ENCODE measurements at places on chromosomes 12 and 14.

DNA sequence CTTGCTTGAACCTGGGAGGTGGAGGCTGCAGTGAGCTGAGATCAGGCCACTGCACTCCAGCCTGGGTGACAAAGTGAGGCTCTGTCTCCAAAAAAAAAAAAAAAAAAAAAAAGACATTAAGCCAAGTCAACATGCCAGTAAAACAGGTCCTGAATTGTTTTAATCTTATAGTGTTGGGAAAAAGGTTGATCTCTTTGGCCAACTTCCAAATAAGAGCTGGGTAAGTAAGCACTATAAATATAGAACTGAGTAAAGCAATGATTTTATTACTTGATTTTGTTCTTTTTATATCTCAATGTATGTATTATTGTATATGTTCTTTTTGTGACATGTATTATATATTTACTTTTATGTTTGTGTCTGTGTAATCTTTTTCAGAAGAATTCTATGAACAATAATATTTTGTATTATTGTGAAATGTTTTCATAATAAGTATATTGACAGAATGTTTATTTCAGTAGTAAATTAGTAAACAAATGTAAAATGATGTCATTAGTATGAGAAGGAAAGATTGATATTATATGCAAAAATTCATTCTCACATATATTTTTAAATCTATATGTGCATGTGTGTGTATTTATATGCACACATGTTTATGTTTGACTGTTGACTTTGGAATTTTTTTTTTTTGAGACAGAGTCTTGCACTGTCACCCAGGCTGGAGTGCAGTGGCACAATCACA is 9.6 kb upstream of the AKAP6 start:
- DNase-seq = no peak

GRCh38 chr14:50734950-50735695 is 67.0 kb upstream of the SAV1 start:
- no peak for DNase-seq

- DNase-seq = no peak
These were observed 579 bp upstream of the CLMN start for GRCh38 chr14:95320078-95320895.

GRCh38 chr14:103721334-103722120 is 5.9 kb downstream of the ZFYVE21 start:
- DNase-seq = peak; percentile 26

DNA sequence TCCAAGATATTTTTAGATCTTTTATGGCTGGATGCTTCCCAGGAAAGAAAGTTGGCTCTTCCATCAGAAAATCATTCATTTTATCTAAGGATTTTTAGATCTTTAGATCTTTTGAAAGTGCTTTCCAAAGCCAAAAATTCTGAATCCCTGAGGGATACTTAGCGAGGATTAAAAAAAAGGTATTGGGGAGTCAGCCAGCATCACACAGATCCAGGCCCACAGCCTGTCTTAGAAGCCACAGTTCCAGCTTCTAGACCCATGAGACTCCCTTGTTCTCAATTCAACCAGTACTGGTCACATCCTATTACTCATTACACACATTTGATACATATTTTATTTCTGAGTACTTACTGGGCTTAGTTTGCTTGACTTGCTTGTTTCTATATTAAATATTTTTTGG is 49.9 kb downstream of the TSPAN8 start:
- no peak for DNase-seq

DNA sequence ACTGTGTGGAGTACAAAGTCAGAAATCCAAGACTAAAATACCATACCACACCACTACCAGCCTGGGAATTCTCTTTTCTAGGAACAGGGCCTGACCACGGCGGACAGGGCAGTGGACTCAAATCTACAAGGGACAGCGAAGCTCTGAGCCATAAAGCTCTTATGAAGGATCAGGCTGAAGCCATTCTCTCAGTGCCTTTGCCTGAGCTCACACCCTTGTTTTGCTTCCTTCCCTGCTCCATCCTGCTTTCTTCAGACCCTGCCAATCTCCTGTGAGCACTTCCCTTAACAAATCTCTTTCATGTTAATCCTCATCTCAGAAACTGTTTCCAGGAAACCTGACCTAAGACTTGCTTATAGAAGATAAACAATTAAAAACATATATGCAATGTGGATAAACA is 398.5 kb downstream of the MDGA2 start:
- no peak for DNase-seq

DNA sequence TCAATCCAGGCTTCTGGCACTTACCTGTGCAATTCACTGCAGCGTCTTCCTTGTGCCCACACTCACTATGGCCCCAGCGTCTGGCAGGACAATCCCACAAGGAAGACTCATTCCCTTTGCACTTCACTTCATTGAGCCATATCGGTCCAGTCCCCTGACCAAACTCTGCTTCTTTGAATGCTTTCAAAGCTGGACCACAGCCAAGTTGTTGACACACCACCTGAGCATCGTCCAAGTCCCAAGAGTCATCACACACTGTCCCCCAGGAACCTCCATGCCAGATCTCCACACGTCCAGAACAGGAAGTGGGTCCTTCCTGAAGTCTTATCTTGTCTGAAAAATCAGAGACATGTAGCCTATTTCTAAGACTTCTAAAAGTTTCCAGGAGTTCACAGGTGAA is 20.2 kb downstream of the CD163 start:
- no peak for DNase-seq

DNA sequence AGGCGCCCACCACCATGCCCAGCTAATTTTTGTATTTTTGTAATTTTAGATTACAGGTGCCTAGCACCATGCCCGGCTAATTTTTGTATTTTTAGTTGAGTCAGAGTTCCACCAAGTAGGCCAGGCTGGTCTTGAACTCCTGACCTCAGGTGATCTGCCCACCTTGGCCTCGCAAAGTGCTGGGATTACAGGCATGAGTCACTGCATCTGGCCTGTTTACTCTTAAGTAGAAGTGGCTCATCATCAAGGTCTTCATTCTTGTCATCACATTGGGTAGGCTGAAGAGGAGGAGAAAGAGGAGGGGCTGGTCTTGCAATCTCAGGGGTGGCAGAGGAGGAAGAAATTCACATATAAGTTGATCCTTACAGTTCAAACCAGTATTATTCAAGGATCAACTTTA is 152.4 kb upstream of the ATP2B1 start:
- DNase-seq = no peak

GRCh38 chr14:79910086-79910485 is 301.2 kb downstream of the DIO2 start:
- no peak for DNase-seq

DNA sequence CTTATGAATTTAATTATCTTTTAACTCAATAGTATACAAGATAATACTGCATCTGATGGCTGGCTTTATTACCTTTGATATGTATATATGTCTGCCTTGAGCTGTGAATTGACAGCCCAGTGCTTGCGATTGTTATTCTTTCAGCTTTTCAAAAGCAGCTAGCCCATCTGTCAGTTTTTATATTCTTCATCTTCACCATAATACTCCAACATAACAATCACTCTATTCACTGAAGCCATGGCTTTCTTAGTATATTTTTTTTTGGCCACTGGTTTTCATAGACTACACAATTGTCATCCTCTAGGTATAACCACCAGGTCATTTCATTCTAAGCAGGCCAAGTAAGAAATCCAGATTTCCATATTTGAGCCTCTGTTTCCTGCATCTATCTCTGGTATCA is 1026.1 kb downstream of the FSCB start:
- DNase-seq = no peak

GRCh38 chr12:121802485-121802842 is 1.3 kb upstream of the SETD1B start:
- no peak for DNase-seq

- no peak for DNase-seq
These were observed 21.2 kb upstream of the GARIN2 start for GRCh38 chr14:67168110-67168441.

DNA sequence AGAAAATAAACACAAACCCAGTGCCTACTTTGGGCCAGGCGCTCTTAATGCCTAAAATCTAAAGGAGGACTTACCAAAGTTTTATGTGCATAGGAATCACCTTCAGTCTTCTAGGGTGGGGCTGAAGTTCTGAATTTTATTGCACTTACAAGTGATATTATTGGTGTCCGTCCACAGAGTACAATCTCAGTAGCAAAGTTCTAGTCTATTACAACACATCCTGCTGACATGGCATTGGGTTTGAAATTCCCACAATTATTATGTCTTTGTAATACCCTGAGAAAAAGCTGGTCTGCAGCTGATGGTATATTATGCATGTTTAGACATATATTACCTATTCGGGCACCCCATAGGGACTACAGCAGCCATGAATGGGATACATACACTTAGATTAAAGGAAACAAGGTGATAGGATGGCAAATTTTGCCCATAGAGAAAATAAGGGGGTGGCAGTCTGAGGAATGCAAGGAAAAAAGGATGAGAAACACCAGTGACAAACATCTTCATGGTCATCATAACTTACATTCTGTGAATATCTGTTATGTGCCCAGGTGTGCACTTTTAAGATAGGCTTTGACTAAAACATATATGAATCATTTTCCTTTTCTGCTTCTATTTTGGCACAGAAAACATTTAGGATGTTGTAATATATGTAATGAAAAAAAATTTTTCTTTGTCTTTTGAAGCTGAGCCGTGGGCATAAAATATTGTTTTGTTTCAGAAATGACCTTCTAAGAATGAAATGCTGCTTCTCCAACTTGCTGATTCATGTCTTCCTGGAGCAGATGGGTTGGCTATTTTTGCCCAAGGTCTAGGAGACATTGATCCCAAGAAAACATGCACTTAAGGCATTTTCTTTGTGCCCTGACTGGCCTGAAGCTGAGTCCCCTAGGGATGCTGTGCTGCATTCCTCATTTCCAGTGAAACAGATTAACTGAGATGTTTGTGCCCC is 27.2 kb upstream of the ALG10 start:
- no peak for DNase-seq

DNA sequence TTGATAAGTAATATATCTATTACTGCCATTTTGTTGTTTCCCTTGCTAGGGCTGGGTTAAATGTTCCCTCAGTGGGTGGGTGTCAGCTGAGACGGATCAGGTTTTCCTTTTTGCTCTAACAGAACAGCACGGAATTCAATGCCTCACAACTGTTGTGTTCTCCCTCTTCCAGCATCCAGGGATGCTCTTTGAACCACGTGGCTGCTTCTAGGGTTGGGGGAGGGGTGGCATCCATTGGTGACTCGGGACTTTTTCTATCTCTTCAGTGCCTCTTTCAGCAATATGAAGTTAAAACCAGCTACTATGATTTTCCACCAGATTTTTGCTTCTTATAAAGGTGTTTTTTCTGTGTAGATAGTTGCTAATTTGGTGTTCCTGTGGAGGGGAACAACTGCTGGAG is 884.9 kb upstream of the FOXG1 start:
- no peak for DNase-seq

DNA sequence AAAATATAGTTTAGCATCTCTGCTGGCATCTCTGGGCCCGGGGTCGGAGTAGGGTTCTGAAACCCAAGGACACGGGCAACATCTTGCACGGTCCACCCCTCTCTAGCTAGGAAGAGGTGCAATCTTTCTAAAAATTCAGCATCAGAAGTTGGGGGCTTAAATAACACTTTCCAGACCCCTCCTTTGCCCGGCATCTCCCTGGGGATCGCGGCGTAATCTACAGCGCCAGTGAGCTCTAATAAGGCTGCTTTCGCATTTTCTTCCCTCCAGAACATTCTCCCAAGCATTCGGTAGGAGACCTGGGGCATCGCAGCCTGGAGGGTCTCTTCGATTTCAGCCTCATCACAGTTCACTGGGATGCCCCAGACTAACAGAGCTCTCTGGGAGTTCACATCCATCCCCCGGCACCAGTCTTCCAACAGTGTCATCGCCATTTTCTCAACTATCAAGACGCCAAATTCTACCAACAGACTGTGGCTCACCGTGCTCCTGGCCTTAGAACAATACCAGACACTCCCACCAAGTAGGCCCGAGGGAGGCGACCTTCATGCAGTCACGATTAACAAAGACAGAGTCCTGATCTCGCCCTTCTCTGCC is 880 bp downstream of the PNMA1 start:
- peak; percentile 9 for DNase-seq

- no peak for DNase-seq
These were observed 29.3 kb upstream of the PELI2 start for GRCh38 chr14:56088941-56089340.

- no peak for DNase-seq
These were observed 81.9 kb upstream of the USP44 start for GRCh38 chr12:95633049-95633731.

GRCh38 chr14:43790681-43791080 is 716.4 kb downstream of the FSCB start:
- no peak for DNase-seq

GRCh38 chr12:44875417-44875953 is 630 bp downstream of the NELL2 start:
- no peak for DNase-seq

DNA sequence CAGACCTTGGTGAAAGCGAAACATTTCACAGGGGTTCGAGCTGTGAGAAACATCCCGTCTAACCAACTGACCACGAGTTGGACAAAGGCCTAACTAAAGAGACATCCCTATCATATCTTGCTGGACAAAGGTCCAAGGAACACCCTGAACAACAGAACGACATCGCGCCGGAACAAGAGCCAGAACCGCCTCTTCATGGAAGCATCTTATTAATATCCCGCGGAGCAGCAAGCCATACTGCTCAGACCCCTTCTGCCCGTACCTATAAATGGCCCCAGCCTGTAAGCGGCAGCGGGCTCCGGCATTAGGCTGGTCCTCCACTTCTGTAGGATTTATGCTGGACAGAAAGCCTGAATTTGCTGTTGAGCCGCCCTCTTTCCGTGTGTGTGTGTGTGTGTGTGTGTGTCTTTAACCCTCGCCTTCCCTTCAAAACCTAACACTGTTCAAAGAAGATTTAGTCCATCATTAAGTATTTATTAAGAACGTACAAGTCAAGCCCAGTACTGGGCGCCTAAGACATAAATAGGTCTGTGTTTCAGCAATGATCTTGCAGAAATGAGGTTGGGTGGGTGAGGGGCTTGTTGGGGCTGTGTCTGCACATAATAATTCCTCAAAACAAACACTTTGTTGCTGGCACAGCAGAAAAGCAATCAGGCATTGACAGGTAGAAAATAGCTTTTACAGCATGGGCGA is 1.9 kb downstream of the SLC6A15 start:
- DNase-seq = no peak

GRCh38 chr12:121795034-121795968 is 1.8 kb upstream of the RHOF start:
- peak; percentile 84 for DNase-seq

GRCh38 chr14:78608998-78609787 is 439.0 kb downstream of the NRXN3 start:
- DNase-seq = no peak

GRCh38 chr14:80172375-80173051 is 38.8 kb downstream of the DIO2 start:
- DNase-seq = no peak

GRCh38 chr12:6367065-6367968 is 8.0 kb downstream of the SCNN1A start:
- no peak for DNase-seq

DNA sequence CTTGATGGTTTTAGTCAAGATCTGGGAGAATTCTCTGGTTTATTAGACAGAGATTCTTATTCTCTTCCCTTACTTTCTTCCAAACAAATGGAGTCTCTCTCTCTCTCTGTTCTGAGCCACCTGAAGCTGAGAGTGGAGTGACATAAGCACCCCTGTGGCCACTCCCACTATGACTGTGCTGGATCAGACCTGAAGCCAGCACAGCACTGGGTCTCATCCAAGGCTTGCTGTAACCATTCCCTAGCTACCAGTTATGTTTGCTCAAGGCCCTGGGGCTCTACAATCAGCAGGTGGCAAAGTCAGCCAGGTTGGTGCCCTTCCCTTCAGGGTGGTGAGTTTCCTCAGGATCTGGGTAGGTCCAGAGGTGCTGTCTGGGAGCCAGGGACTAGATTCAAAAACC is 568.5 kb downstream of the AACS start:
- no peak for DNase-seq

Data from stimulated activated CD4-positive, alpha-beta T cell treated with anti-CD3 and anti-CD28 coated beads, Interleukin-2, amount 100 ng/mL, for 48 hours (primary cell).